ENCODE measurements at places on chromosomes 11 and 22.

- no peak for DNase-seq
These were observed 304.8 kb upstream of the ISX start for GRCh38 chr22:34761111-34761510.

DNA sequence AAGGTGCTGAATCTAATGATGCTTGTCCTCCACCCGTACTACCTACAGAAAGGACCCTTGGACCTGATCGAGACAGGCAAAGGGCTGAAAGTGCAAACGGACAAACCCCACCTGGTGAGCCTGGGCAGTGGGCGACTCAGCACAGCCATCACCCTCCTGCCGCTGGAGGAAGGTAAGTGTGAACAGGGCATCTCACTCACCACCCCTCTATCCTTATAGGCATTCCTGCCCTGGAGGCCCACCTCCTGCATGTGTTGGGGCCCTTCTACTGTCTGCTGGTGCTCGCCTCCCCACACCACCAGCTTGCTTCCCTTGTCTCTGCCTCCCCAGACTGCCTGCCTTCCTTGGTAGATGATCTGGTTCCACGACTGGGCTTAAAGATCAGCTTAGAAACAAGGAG is 7.1 kb downstream of the PHLDB1 start:
- DNase-seq = no peak

GRCh38 chr11:24609192-24610119 is 112.6 kb downstream of the LUZP2 start:
- DNase-seq = no peak

DNA sequence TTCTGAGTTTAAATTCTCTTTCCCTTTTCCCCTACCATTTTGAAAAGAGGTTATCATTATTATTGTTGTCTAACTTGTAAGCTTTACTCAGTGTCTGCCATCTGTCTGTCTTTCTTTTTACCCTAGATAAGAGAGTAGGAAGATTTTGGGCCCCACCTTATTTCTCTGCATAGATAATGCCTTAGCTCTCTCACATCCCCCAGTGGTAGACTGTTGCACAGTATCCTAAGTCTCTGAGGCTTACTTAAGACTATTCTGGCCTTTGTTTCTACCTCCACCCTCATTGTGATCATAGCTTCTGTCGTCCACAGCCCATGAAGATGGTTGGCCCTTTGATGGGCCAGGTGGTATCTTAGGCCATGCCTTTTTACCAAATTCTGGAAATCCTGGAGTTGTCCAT is 3.6 kb upstream of the OR51L1 start:
- DNase-seq = peak; percentile 12

GRCh38 chr11:45688472-45689033 is 23.1 kb upstream of the CHST1 start:
- no peak for DNase-seq

GRCh38 chr11:133904818-133905515 is 51.8 kb downstream of the IGSF9B start:
- no peak for DNase-seq

GRCh38 chr22:49899530-49899929 is 18.7 kb downstream of the ALG12 start:
- DNase-seq = no peak

GRCh38 chr11:8090756-8091155 is 9.7 kb downstream of the TUB start:
- no peak for DNase-seq

DNA sequence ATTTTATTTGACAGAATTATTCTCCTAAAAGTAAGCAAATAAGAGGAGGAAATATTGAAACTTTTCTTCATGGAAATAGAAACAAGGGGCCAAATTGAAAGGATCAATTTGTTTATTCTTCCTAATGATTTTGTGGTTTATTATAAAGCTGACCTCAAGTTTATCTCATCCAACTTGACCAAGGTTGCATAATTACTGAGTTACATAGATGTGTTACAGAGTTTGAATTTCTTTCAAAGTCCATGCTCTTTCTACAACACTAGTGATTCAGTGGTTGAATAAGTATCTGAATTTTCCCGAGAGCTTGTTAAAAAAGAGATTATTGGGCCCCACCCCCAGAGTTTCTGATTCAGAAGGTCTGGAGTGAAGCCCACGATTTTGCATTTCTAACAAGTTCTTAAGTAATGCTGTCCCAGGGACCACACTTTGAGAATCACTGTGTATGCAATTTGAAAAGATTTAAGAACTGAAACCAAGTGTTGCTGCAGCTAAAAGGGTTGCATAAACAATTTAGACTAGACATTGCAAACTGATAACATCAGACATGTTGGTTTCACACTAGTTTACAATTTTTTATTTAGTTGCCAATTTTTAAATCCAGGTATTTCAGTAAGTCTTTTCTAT is 485.7 kb upstream of the ANO5 start:
- no peak for DNase-seq

DNA sequence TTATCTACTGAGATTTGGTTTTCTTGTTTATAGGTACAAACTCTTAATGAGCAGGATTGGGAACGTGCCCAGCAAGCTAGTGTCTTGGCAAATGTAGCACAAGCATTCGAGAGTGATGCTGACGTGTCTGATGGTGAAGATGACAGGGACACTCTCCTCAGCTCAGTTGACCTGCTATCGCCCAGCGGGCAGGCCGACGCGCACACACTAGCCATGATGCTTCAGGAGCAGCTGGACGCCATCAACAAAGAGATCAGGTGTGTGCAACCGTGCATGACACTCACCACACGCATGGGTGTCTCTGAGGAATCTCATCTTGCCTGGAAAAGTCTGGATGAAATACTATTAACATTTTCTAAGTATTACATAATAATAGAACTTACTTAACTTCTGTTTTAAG is 54.7 kb upstream of the CTTN start:
- DNase-seq = no peak

GRCh38 chr11:64209563-64209843 is 3.0 kb downstream of the FERMT3 start:
- DNase-seq = no peak

DNA sequence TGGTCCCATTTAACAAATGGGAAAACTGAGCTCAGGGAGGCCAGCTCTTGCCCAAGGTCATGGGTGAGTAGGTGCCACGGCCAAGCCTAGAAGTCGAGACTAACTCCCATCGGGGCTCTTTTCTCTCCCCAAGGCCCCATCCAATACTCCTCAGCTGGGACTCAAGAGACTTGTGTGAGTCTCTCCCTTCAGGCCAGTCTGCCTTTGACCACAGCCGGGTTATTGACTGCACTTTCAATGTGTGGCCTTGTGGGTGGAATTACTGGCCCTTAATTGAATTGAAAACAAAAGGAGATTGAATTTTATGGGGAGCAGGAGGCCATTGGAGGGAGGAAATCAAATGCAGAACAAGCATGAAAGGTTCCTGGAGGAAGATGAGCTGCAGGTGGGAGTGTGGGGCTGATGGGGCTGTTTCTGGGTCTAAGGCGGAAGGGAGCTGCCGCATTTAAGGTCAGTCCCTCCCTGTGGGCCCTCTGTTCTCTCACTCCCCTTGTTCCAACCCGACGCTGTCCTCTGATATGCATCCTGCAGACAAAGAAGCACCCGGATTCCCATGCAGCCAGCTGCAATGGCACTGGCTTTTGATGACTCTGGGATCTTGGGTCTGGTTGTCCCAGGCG is 552.8 kb downstream of the MIAT start:
- DNase-seq = no peak

GRCh38 chr22:46465793-46466192 is 71.6 kb downstream of the CELSR1 start:
- no peak for DNase-seq

DNA sequence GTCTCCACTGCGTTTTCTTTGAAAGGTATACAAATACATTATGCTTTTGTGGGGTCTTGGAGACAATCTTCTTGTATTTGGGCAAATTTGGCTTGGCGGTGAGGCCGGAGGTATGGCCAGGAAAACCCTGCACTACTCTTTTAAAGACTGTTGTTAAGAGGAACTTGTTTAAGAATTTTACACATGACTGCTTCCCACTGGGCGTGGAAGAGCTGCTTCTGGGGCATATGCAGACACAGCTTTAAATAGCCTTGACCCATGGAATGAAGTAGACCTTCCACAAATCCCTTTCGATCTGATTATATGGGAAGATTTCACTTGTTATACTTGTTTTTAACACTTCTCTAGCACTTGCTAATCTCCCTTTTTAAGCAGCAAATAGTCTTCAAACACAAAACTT is 453.6 kb downstream of the MN1 start:
- DNase-seq = no peak

DNA sequence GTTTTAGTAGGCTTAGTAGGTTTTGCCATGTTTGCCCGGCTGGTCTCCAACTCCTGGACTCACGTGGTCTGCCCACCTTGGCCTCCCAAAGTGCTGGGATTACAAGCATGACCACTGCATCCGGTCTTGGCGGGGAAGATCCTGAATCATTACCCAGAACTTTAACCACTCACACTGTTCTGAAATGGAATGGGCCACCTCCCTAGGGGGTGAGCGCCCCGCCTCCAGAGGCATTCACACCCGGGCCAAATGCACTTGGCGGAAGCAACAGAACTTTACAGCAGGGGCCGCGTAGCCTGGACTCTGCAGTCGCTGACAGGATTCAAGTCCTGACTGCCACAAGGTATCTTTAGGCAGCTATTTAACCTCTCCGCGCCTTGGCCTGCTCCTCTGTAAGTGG is 5.4 kb downstream of the CCDC86 start:
- no peak for DNase-seq
